Stimulated activated CD4-positive, alpha-beta T cell treated with anti-CD3 and anti-CD28 coated beads, Interleukin-1b, Interleukin-23, amount 100 ng/mL, for 1 hour (primary cell): ENCODE measurements at places on chromosomes 4 and X.

DNA sequence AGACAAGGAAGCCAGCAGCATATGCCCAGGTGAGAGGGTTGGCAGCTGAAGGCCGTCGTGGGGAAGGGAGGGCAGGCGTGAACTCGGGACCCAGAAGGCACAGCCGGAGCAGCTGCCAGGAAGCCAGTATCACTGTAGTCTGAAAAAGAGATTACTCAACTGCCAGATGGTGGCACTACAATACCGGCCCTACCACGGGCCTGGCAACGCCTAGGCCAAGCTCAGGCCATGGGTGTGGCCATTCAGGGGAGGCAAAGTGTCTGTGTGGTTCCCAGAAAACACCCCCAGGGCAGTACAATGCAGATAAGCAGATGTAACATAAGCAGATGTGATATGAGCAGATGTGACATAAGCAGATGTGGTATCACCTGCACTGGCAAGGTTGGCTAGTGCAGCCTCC lies 236.0 kb downstream of the AFAP1 start:
- no peak for DNase-seq

DNA sequence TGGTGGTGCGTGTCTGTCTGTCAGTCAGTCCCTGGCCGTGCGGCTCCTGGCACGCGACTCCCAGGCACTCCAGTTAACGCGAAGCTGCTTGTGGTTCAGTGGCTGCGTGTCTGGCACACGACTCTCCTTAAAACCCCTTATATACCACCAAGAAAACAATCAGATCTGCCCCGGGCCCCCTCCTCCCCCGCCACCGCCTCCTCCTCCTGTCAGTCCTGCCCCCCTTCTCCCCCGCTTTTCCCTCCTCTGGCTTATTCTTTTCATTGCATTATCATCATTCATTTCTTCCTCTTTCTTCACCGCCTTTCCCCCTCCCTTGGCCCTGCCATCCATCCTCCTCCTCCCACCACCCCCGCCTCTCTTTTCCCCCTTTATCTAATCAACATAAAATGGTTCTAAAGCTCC lies at the start of gene NEUROG2:
Gene NEUROG2, minus strand, starts transcription at position 115 of the 405 bp plus-strand sequence. CDS start 705 bp downstream, outside the sequence.
- DNase-seq = no peak

DNA sequence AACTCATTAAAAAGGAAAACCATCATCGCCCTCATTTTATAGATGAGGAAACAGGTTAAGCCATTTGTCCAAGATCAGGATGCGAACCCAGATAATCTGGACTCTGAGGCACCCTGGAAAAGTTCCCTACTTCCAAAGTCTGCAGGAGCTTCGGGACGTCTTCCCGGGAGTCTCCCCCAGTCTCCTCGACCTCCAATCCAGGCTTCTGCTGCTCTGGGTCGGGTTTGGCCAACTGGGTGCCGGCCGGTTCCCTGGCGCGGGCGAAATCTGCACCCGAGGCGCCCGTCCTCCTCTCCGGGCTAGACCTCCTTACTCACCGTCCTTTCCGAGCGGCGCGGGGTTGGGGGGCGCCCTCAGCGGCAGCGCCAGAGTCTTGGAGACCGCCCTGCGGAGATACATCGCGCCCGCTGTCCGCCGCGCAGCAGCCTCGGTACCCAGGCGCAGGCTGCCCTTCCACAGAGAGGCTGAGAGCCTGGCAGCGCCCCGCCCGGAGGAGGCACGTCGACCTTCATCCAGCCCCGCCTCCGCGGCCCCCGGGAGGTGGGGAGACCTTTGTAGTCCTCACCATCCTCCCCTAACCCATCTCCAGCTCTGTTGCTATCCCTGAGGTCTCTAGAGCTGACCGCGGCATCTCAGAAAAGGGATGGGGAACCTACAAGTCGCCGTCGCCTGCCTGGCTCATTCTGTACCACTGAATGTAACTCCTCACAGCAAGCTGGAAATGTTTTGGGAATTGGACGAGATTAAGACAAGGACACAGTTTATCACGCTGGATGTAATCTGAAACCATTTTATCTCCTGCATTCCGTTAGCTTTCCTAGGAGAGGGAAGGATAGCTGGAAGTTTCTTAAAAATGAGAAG lies at the start of gene MGARP:
Gene MGARP, minus strand, starts transcription at position 466 of the 861 bp plus-strand sequence. Its CDS starts 67 bp downstream, at position 399.
- no peak for DNase-seq

GRCh38 chrX:120504569-120504968 lies 35.5 kb upstream of the LAMP2 start:
- no peak for DNase-seq

DNA sequence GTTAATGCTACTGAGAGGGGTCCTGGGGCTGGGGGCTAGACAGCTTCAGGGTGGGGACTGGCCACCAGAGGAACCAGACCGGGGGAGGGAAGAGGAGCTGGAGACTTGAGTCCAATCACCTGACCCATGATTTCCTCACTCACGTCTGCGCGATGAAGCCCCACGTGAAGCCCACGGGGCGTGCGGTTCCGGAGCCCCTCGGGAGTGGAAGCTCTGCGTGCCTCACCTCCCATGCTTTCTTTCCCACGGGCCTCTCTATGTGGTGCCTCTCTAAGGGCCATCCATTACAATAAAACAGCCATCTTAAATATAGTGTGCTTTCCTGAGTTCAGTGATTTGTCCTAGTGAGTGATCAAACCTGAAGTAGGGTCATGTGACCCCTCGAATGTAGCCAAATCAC lies 119.9 kb downstream of the ENPP6 start:
- no peak for DNase-seq

- DNase-seq = no peak
These were observed 165.6 kb upstream of the GLRA2 start for GRCh38 chrX:14363728-14364127.

DNA sequence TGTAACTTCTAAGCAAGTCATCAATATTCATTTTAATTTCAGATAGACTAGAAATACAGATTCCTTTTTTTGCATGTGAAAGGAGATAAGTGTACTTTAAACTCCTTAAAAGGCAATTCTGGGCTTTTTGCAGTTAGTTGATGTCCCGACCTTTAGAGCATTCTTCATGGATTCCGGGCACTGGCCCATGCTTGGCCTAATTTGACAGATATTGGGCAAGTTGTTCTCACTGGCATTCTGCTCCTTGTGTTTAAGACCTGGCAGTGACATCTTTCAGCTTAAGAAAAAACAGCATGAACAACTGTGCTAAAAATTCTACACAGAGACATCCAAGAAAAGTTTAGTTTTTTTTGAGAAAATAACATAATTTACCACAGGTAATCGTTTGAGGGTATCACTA lies 1037.2 kb downstream of the PCDH18 start:
- DNase-seq = no peak

DNA sequence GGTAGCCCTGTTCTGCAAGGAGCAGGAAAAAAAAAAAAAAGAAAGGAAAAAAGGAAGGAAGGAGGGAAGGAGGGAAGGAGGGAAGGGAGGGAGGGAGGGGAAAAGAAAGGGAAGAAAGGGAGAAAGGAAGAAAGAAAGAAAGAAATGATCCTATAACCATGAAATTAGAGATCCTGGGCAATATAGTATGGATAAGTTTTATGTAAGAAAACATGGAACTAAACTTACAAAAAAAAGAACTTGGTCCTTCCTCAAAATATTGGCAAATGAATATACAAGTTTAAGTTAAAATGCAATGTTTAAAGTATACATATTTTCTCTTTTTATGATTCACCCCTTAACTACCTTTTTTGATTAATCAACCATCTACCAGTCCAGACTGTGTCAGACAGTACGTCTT lies 18.9 kb downstream of the BBS7 start:
- no peak for DNase-seq

- DNase-seq = no peak
These were observed 5.4 kb upstream of the RGS12 start for GRCh38 chr4:3287271-3287971.

DNA sequence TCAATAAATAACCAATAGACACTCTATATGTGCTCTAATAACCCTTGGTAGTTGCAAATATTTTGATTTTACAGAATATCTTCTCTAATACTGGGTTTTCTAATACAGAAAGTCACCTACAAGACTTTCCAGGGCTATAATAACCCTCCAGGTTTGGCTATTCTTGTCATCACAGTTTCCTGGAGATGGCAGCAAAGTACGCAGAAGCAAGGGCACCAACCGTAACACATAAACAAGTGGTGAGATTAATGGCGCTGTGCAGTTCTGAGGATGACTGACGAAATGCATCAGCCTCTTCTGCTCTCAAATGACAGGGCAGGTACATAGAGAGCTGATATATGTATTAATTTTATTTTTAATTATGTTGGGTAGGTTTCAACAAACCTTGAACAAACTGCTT lies 122.4 kb downstream of the C4orf33 start:
- DNase-seq = no peak

DNA sequence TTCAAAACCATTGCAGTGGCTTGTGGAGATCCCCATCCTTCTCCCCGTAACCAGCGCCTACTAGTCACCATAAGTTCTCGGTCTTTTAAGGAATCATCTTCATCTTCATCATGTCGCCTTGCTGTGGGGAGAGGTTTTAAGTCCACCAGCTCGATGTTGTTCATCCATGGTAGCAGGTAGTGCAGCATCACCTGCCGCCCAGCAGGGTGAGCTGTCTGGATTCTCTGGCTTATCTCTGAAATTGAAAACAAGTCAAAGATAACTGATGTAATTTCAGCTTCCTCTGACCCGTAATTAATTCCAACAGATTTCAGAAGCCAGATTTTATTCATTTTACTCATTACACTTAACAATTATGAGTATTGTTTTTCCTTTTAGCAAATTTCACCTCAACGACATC lies 67.4 kb downstream of the ZAR1 start:
- DNase-seq = no peak

DNA sequence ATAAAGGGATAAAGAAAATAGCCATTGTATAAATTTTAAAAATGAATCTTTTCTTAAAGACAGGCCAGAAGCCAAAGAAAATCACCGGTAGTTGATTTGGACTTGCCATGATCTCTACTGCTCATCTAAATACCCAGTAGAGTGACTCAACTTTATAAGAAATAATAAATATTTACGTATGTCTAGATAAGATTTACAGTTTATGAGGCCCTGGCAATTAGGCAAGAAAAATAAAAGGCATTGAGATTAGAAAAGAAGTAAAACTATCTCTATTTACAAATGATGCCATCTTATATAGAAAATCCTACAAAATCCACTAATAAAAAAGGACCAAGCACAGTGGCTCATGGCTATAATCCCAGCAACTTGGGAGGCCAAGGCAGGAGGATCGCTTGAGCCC lies 765.5 kb upstream of the HTR2C start:
- no peak for DNase-seq

DNA sequence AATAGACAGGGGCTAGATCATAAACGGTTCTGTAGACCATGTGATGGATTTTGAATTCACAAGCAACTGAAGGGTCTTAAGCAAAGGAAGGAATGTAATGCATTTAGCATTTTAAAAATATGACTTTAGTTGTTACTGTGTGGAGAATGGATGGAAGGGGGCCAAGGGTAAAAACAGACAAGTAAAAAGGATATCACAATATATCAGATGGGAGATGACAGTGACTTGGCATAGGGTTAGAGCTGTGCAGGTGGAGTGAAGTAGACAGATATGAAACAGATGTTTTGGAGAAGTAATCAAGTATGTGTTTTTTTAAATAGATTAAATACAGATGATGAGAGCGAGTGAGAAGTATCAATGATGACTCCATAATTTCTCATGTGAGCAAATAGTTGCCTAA lies 1116.0 kb upstream of the TENM3 start:
- no peak for DNase-seq

GRCh38 chrX:139360356-139360755 lies 170.2 kb upstream of the F9 start:
- no peak for DNase-seq

GRCh38 chr4:82780170-82780751 lies 18.3 kb downstream of the SCD5 start:
- no peak for DNase-seq

GRCh38 chr4:73448448-73449203 lies 12.6 kb downstream of the AFP start:
- DNase-seq = no peak

DNA sequence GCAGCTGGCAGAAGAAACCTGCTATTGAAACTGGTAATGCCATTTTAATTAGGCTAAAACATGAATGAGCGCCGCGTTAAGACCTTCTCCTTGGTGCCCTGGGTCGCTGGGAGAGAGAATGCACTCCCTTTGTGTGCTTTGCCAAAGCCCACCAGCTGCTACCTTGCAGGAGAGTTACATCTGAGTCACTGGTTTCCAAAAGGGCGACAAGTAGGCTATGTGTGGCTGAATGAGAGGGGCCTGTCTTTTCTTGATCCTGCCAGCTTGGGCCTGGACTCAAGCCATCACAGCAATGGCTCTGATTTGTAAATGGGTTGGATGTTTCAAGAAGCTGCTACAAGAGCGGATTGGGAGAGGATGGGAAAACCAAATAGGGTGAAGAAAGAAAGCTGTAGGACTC lies 81.5 kb downstream of the NHS start:
- DNase-seq = no peak

GRCh38 chr4:76208005-76208765 lies 5.4 kb downstream of the SCARB2 start:
- no peak for DNase-seq

GRCh38 chrX:107654566-107654871 lies 26.2 kb downstream of the PRPS1 start:
- no peak for DNase-seq

GRCh38 chr4:20916106-20916505 lies 215.8 kb downstream of the PACRGL start:
- no peak for DNase-seq

- no peak for DNase-seq
These were observed 187.7 kb downstream of the SHROOM3 start for GRCh38 chr4:76622717-76623116.

DNA sequence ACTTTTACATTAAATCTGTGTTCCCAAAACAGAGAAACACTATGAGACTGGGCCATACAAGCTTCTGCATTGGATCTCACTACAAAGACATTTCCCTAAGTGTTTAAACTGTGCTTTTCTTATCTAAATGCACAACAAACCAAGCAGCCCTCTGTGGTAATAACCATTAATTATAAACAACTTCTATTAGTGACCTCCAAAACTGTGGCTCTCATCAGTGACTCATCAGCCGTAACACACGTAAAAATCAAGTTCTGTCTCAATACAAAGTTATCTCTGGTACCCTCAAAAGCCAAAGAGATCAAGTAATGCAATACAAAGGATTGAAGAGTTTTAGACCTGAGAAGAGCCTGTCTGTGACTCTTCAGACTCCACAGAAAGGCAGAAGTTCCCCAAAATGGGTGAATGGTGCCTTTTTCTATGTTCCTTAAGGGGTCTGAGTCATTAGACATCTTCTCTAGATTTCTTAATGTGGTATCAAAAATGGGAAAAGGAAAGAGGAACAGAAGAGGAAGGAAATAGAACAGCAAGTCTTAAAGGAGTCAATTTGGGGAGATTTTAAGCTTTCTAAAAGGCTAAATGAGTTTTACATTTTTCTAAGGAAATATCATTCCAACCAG lies 189.8 kb upstream of the PPP1R2C start:
- no peak for DNase-seq

DNA sequence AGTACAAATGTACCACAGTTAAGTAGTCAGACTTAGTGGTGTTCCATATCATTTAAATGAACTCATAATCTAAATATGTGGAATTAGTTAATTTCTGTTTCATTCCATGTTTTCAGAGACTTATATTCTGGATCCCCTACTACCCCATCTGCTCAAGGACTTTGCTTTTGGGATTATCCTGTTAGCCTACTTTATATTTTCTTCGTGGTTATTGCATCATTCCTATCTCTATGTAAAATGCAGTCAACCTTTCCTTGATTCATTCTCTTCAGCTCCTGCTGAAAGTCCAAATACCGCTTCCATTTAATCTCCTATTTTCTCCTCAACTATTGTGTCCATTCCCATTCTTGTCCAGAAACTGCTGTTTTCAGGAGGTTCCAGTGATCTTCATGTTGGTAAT lies 25.1 kb downstream of the SLC30A9 start:
- DNase-seq = no peak

GRCh38 chr4:86961605-86962295 lies 26.9 kb downstream of the AFF1 start:
- no peak for DNase-seq
